Activated T-cell treated with anti-CD3 and anti-CD28 coated beads, Interleukin-2, amount 50 U/mL, for 72 hours (primary cell): ENCODE measurements at places on chromosomes 1 and 21. TPM values are rescaled to one million over a fixed set of nuclear protein-coding genes. Genes with fewer than 3 reads are reported as not detected.

ADAMTS4 gene
- total RNA-seq = 7.7 TPM

AMPD1 gene
- total RNA-seq = 0.17 TPM

AMIGO1 gene
- total RNA-seq = 2.1 TPM

RBM11 gene
- 4.9 TPM for total RNA-seq

CELA2A gene
- not detected for total RNA-seq

LRRC53 gene
- total RNA-seq = not detected

PAQR7 gene
- total RNA-seq = 4.6 TPM

FOXE3 gene
- not detected for total RNA-seq

LHX4 gene
- total RNA-seq = not detected

PGLYRP3 gene
- not detected for total RNA-seq

- DNase-seq = no peak
- H3K4me3 ChIP-seq = peak overlapping the region; percentile 22
- peaks cover 29% of the 10 kb centered on the region for H3K4me1 ChIP-seq
Observed at GRCh38 chr1:224266105-224266914, 63.7 kb downstream of the NVL start.

DNA sequence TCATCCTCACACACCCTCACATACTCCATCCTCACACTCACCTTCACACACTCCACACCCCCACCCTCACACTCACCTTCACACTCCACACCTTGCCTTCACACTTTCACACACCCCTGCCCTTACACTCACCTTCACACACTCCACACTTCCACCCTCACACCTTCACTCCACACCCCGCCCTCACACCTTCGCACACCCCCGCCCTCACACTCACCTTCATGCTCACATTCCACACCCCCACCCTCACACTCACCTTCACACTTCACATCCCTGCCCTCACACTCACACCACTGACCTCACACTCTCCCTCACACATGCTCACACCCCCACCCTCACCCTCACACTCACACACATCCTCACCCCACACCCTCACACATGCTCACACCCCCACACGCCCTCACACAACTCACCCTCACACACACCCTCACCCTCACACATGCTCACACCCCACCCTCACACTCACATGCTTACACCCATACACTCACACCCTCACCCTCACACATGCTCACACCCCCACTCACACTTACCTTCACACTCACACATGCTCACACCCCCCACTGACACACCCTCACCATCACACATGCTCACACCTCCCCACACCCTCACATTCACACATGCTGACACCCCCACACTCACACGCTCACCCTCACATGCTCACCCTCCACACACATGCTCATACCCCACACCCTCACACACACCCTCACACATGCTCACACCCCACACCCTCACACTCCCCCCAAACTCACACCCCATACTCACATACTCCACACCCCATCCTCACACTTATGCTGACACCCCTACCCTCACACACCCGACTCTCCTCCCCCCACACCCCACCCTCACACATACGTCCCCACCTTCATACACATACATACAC, 44.5 kb upstream of the EDN2 start:
- no peaks in the 10 kb centered on the region for H3K27me3 ChIP-seq
- H3K4me3 ChIP-seq = no peak overlapping the region
- peaks cover 2% of the 10 kb centered on the region for H3K36me3 ChIP-seq
- peaks cover 5% of the 10 kb centered on the region for H3K4me1 ChIP-seq
- DNase-seq = no peak

- peaks cover 4% of the 10 kb centered on the region for H3K36me3 ChIP-seq
- peaks cover 14% of the 10 kb centered on the region for H3K4me1 ChIP-seq
- peak within 1 kb of the TSS; percentile 91 for H3K4me3 ChIP-seq
- peak; percentile 60 for DNase-seq
- H3K27ac ChIP-seq = no peak within 1 kb of the TSS
Observed at GRCh38 chr1:93681101-93681988, at the start of gene BCAR3. Gene BCAR3, minus strand, starts transcription at chr1:93681837. Its CDS starts 6,907 bp downstream, at chr1:93674930.

GRCh38 chr1:51612447-51612961, 4.4 kb upstream of the OSBPL9 start:
- H3K4me1 ChIP-seq = peaks cover 8% of the 10 kb centered on the region
- H3K4me3 ChIP-seq = no peak overlapping the region
- no peak overlapping the region for H3K27ac ChIP-seq
- no peak for DNase-seq
- peaks cover 7% of the 10 kb centered on the region for H3K27me3 ChIP-seq

DNA sequence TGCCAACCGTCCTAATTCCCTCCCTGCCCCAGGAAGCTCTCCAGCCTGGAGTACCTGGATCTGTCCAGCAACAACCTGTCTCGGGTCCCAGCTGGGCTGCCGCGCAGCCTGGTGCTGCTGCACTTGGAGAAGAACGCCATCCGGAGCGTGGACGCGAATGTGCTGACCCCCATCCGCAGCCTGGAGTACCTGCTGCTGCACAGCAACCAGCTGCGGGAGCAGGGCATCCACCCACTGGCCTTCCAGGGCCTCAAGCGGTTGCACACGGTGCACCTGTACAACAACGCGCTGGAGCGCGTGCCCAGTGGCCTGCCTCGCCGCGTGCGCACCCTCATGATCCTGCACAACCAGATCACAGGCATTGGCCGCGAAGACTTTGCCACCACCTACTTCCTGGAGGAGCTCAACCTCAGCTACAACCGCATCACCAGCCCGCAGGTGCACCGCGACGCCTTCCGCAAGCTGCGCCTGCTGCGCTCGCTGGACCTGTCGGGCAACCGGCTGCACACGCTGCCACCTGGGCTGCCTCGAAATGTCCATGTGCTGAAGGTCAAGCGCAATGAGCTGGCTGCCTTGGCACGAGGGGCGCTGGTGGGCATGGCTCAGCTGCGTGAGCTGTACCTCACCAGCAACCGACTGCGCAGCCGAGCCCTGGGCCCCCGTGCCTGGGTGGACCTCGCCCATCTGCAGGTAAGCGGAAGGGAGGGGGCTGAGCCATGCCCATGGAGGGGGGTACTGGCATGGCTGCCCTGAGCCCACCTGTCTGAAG, 16.5 kb downstream of the PODN start:
- H3K4me3 ChIP-seq = no peak overlapping the region
- no peaks in the 10 kb centered on the region for H3K4me1 ChIP-seq
- no peak for DNase-seq
- H3K27ac ChIP-seq = no peak overlapping the region
- no peaks in the 10 kb centered on the region for H3K27me3 ChIP-seq
- no peaks in the 10 kb centered on the region for H3K36me3 ChIP-seq

DNA sequence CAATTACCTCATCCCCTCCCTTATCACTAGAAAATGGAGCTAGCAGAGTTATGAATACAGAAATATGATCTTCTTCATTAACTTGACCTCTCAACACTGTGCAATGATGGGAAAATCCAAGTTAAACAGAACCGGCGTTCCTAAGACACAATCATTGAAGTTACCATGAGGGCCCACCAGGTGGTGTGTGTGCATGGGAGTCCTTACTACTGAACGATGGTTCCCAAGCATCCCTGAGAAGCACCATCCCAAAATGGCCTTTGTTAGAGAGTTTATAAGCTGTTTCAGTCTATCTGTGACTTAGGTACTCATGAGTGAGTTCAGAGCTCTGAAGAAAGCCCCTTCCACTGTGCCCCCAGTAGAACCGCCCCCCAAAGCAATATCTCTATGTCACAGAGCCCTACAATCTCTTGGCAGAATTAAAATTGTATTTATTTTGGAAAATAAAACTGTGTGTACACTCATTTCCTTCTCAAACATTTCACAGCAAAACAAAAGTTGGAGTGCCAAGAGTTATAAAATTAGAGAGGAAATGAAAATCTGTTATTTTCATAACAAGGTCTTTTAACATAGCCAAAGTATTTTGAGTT, 56.8 kb downstream of the PLD5 start:
- no peaks in the 10 kb centered on the region for H3K36me3 ChIP-seq
- no peaks in the 10 kb centered on the region for H3K4me1 ChIP-seq
- peak; percentile 10 for DNase-seq
- no peak overlapping the region for H3K4me3 ChIP-seq

- no peaks in the 10 kb centered on the region for H3K36me3 ChIP-seq
- H3K27me3 ChIP-seq = no peaks in the 10 kb centered on the region
- no peak overlapping the region for H3K4me3 ChIP-seq
- H3K4me1 ChIP-seq = no peaks in the 10 kb centered on the region
Observed at GRCh38 chr1:230957580-230957989, 21.1 kb downstream of the TTC13 start.

DNA sequence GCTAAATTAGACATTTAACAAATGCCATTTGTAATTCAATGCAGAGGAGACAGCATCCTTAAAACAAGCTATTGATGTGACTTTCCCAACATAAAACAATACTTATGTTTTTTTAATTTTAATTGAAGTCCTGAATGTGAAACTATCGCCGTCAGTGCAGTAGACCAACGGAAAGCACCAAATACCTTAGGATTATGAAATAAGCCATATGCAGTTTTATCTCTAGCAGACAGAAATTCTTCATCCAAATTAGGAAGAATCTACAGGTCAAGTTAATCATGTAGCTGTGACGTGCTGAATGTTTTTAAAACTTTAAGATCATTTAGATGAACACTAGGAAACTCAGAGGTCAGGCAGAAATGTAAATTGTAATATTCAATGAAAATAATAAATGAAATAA, 714 bp upstream of the ST6GALNAC5 start:
- DNase-seq = no peak
- peaks cover 78% of the 10 kb centered on the region for H3K27me3 ChIP-seq
- H3K36me3 ChIP-seq = no peaks in the 10 kb centered on the region
- H3K4me1 ChIP-seq = no peaks in the 10 kb centered on the region
- H3K4me3 ChIP-seq = no peak overlapping the region

GRCh38 chr1:33763406-33763805, 100.5 kb upstream of the HMGB4 start:
- no peaks in the 10 kb centered on the region for H3K36me3 ChIP-seq
- H3K4me1 ChIP-seq = no peaks in the 10 kb centered on the region
- no peak for DNase-seq

- H3K27me3 ChIP-seq = peaks cover 19% of the 10 kb centered on the region
- no peak overlapping the region for H3K27ac ChIP-seq
- H3K4me1 ChIP-seq = peaks cover 8% of the 10 kb centered on the region
- H3K4me3 ChIP-seq = no peak overlapping the region
- no peaks in the 10 kb centered on the region for H3K36me3 ChIP-seq
- no peak for DNase-seq
Observed at GRCh38 chr1:208135354-208135753, 108.8 kb downstream of the PLXNA2 start.

- no peak overlapping the region for H3K27ac ChIP-seq
- no peak overlapping the region for H3K4me3 ChIP-seq
- H3K4me1 ChIP-seq = no peaks in the 10 kb centered on the region
- H3K36me3 ChIP-seq = peaks cover 3% of the 10 kb centered on the region
- no peaks in the 10 kb centered on the region for H3K27me3 ChIP-seq
- DNase-seq = no peak
Observed at GRCh38 chr1:165899461-165899941, 72.1 kb downstream of the UCK2 start.

DNA sequence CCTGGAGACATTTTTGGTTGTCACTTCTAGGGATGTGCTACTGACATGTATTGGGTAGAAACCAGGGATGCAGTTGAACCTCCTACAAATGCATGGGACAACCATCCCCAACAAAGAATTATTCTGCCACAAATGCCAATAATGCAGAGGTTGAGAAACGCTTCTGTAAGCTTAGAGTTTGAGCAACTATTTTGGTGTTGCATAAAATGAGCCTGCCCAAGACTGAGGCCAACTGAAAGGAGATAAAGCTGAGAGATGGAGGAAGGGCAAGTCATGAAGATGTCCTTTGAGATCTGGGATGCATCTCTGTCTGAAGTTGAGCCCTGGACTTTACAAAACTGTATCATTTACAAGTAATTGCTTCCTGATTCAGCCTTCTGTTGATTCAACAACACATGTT, 106.9 kb downstream of the KCNJ15 start:
- no peaks in the 10 kb centered on the region for H3K36me3 ChIP-seq
- H3K4me3 ChIP-seq = no peak overlapping the region
- DNase-seq = no peak
- no peak overlapping the region for H3K27ac ChIP-seq
- H3K27me3 ChIP-seq = peaks cover 9% of the 10 kb centered on the region
- H3K4me1 ChIP-seq = no peaks in the 10 kb centered on the region

GRCh38 chr1:89286549-89287180, 14.0 kb upstream of the GBP5 start:
- H3K27me3 ChIP-seq = no peaks in the 10 kb centered on the region
- peak overlapping the region; percentile 65 for H3K4me3 ChIP-seq
- H3K4me1 ChIP-seq = peaks cover 63% of the 10 kb centered on the region
- peaks cover 31% of the 10 kb centered on the region for H3K36me3 ChIP-seq
- H3K27ac ChIP-seq = peak overlapping the region; percentile 100
- DNase-seq = no peak

GRCh38 chr1:59375321-59376220, 78.7 kb downstream of the FGGY start:
- no peak overlapping the region for H3K4me3 ChIP-seq
- DNase-seq = no peak
- H3K27me3 ChIP-seq = no peaks in the 10 kb centered on the region
- H3K36me3 ChIP-seq = peaks cover 6% of the 10 kb centered on the region
- H3K4me1 ChIP-seq = peaks cover 13% of the 10 kb centered on the region
- no peak overlapping the region for H3K27ac ChIP-seq

- DNase-seq = no peak
- no peaks in the 10 kb centered on the region for H3K4me1 ChIP-seq
- no peaks in the 10 kb centered on the region for H3K27me3 ChIP-seq
- H3K27ac ChIP-seq = no peak overlapping the region
Observed at GRCh38 chr1:75528001-75528400, 82.9 kb downstream of the SLC44A5 start.

DNA sequence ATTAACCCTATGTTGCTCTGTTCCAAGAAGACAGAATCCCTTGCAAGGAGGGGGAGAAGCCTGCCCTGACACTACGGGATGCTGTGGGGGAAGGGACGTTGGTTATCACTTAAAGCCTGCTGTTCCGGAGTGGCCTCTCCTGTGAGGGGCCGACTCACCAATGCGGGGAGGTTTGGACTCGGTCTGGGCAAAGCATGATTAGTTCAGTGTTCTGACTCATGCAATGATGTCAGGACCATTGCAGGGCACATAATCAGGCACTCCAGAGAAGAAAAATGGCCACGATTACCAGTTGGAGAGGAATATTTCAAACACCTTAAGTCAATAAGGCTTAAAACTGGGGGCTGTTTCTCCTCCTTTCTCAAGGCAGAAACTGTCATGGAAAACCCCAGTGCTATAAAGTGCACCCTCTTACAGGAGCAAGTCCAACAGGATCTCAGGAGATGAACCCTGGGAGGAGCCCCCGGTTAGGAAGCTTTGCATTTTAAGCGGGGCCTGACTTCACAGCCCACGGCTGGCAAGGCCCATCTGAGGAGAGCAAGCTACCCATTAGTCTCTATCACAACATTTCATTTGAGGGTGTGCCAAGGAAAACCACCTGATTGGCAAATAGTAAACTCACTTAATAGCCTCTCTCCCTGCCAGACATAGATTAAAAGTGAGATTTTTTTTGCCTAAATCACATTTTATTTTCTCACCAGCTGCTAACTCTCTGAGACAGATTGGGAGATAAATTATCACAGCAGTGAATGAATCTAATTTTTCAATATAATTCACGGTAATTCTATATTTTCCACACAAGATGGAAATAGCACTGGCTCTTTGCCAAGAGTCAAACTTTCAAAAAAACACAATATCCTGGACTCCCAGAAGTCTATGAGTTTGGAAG, 202.5 kb downstream of the C1orf94 start:
- H3K27me3 ChIP-seq = peaks cover 43% of the 10 kb centered on the region
- no peak overlapping the region for H3K4me3 ChIP-seq
- DNase-seq = no peak
- no peak overlapping the region for H3K27ac ChIP-seq
- no peaks in the 10 kb centered on the region for H3K36me3 ChIP-seq

- H3K4me1 ChIP-seq = peaks cover 11% of the 10 kb centered on the region
- no peak overlapping the region for H3K4me3 ChIP-seq
- H3K27me3 ChIP-seq = peaks cover 20% of the 10 kb centered on the region
Observed at GRCh38 chr21:46068516-46069079, 29.3 kb upstream of the COL6A2 start.

GRCh38 chr1:224785040-224785328, 144.5 kb upstream of the DNAH14 start:
- H3K36me3 ChIP-seq = no peaks in the 10 kb centered on the region
- DNase-seq = no peak
- no peak overlapping the region for H3K27ac ChIP-seq
- H3K4me3 ChIP-seq = no peak overlapping the region
